HFFc6 (cell line): ENCODE measurements at places on chromosomes 16 and 17.

DNA sequence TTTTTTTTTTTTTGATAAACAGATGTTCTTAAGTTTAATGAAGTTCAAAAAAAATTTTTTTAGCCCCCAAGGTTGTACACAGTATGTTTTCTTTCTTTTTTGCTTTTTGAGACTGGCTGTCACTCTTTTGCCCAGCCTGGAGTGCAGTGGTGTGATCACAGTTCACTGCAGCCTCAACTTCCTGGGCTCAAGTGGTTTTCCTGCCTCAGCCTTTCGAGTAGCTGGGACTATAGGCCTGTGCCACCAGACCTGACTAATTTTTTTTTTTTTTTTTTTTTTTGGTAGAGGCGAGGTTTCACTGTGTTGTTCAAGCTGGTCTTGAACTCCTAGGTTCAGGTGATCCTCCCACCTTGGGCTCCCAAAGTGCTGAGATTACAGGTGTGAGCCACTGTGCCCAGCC, 12.8 kb downstream of the ITGAE start:
- DNase-seq = no peak

GRCh38 chr16:5891296-5891695, 793.7 kb upstream of the EEF2KMT start:
- DNase-seq = no peak

GRCh38 chr17:6343736-6344135, 91.2 kb downstream of the AIPL1 start:
- DNase-seq = no peak

- DNase-seq = no peak
Observed at GRCh38 chr16:55846598-55847346, 13.9 kb upstream of the CES1 start.

GRCh38 chr16:17318238-17318637, 152.5 kb downstream of the XYLT1 start:
- DNase-seq = peak; percentile 5
